M059J (cell line): ENCODE measurements at places on chromosomes 1 and 21. TPM values are rescaled to one million over a fixed set of nuclear protein-coding genes. Genes with fewer than 3 reads are reported as not detected.

Gene CHAF1B
- 14.4 and 21.4 TPM in 2 replicates for total RNA-seq

Gene NCAM2
- total RNA-seq: 2.4 and 3.1 TPM in 2 replicates

Gene NTRK1
- not detected in 2 replicates for total RNA-seq

Gene PTGS2
- 29.4 and 29.9 TPM in 2 replicates for total RNA-seq

Gene PGLYRP3
- total RNA-seq: not detected in 2 replicates

Gene CAP1
- total RNA-seq: 371 and 481 TPM in 2 replicates

Gene KRTAP20-4
- not detected in 2 replicates for total RNA-seq

Gene MSH4
- total RNA-seq: not detected in 2 replicates

Gene FMO1
- not detected in 2 replicates for total RNA-seq

Gene CAMK2N1
- total RNA-seq: 5.2 and 7.2 TPM in 2 replicates

Gene SLC30A2
- 0.52 and 1.8 TPM in 2 replicates for total RNA-seq

Gene ZNF695
- 2.5 and 8.9 TPM in 2 replicates for total RNA-seq

DNA sequence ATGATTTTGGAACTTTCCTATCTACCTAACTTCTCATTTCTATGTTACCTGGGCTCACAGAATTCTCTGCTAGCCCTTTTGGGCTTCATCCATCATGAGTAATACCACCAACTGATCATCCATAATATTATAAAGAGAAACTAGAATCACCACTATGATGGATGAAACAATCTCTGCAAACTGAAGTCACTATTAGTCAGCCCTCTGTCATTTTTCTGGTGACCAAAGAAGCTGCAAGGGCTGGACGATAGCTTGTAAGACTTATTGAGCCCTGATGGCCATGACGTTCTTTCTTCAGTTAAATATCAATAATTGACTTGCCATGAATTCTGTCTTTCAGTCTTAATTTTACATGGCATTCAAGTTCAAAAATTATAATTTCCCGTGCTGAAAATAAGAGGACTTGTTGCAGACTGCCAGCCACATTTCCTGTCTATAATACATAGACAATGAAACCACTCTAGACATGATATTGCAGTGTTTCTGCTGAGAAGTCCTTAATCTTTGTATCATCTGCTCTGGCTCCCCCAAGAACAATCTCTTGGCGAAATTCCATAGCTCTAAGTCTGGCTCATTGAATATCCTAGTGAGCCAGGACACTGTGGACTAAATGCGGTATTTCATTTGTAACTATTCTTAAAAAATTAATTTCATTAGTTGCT is 655.0 kb upstream of the CAMK1G start:
- DNase-seq: peak; percentile 54

DNA sequence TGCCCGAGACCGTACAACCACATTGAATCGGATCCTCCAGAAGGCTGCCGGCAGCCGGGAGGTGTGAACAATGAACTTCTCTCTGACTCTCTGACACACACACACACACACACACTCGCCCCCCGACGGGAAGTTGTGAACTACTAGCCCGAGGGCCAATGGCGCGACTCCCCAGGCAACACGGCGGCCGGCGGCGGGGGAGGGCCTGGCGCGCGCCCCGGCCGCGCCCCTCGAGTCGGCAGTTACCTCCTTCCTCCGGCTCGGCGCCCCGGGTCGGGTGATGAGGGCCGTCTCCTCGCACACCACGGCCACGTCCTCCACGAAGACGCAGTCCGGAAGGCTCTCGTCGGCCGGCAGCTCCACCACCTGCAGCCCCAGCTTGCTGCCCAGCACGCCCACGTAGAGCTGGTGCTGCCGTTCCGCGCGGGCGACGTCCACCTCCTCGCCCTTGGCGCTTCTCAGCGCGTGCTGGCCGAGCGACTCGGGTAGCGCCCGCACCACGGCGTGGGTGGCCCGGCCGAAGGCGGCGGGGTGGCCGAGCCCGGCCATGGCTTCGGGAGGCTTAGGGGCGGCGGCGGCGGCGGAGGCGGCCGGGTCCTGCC is 361 bp downstream of the DDAH1 start:
- DNase-seq: peak; percentile 86

DNA sequence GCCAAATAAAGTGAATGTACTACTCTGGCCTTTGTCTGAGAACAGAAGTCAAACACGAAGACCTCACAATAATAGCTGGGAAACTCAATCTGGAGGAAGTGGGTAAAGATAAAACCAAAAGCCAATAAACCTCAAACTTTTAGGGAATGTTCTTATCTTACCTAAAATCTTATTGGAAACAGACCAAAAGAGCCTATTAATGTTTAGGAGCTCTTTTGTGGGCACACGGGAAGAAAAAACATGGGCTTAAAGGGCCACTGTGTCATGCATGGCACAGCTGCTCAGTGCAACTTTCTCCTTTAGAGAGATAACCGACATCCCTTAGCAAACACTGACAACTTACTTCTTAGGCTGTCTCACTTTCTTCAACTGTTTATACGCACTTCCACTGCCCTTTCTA is 16.1 kb downstream of the EIF2B3 start:
- peak; percentile 96 for DNase-seq

DNA sequence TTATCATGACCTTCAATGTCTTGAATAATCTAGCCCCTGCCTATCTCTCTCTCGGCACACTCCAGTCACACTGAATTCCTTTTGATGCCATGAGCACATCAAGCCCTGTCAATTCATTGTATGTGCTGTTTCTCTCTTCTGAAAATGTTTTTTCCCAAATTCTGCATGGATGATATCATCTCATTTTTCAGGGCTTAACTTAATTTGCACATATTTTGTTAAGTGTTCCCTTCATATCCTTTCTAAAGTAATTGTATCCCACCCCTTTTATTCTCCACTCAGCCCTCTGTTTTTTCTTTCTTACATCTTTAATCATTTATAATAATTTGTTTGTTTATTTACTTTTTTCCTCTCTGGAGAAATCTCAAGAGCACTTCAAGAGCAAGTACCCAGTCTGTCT is 149.9 kb downstream of the ZNF326 start:
- DNase-seq: no peak

GRCh38 chr1:31382379-31382989 is 9.6 kb upstream of the FABP3 start:
- DNase-seq: no peak

- peak; percentile 85 for DNase-seq
Measured at GRCh38 chr1:114093624-114094362, 59.9 kb downstream of the SYT6 start.

GRCh38 chr1:62621907-62622306 is 24.6 kb downstream of the ANGPTL3 start:
- DNase-seq: peak; percentile 86

- DNase-seq: no peak
Measured at GRCh38 chr1:155636397-155637153, 26.6 kb downstream of the MSTO1 start.

- DNase-seq: peak; percentile 68
Measured at GRCh38 chr1:247386687-247387086, 29.3 kb upstream of the NLRP3 start.

DNA sequence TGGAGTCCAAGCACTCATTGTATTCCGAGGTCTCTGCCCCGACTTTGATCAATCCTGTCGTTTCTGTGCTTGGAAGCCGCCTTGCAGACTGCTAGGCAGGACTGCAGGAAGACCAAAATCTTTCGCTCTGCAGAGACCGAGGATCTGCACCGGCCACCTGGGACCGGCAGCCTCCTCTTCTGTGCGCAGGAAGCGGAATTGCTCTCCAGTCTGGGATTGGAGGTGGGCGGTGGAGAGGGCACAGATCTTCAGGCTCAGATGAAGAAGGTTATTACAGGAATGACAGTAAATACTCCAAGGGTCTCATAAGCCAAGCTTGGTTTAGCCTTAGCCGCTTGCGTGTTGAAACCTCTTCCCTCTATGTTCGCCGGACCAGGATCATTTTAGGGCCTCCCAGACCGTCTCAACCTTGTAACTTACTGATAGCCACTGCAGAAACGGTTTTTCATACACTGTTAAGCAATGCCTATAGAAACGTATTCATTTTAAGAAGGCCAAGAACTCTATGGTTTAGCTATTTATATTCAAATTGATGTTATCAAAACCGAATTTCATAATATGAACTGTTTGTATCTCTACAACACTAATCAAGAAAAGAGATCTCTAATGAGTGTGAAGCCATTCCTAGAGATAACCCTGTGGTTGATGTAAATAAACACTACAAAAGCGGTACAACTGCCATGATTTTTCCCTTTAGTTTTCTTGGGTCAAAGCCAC is 1.1 kb downstream of the MIA3 start:
- peak; percentile 36 for DNase-seq

GRCh38 chr1:8698937-8699447 is 118.4 kb downstream of the RERE start:
- DNase-seq: no peak

DNA sequence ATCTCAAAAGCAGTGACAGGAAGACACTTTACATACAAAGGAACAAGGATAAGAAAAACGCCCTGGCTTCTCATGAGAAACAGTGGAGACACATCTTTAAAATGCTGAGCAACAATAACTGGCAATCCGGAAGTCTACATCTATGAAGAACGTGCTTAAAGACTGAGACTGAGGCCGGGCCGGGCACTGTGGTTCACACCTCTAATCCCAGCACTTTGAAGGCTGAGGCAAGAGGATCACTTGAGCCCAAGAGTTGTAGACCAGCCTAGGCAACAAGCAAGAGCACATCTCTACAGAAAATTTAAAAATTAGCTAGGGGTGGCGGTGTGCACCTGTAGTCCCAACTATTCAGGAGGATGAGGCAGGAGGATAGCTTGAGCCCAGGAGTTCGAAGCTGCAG is 2.1 kb upstream of the KRTAP12-1 start:
- DNase-seq: no peak

- DNase-seq: peak; percentile 43
Measured at GRCh38 chr1:246155923-246156322, 351.2 kb downstream of the SMYD3 start.

DNA sequence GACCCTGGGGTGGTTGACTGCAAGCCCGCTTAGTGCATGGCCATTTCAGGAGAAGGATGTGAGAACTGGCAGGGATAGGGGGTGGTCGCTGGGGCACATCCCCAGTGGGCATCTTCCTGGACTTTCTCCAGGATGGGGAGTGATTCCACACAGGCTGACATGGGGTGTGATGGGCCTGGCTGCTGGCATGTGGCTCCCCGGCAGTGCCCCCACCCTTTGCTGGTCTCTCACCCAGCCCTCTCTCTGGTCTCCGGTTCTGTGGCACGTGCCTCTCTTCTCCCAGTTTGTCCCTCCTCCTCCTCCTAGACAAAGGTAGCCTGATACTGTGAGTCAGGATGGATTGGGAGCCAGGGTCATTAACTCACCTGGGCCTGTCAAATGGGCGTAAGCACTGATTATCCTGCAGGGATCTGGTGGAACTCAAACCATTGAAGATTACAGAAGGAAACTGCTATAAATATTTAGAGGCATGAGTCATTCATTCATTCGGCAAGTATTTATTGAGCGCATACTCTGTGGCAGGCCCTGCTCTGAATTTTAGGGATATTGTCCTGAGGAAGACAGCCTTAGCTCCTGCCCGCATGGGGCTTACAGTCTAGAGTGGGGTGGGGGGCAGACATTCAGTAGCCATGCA is 23.6 kb upstream of the EPS8L3 start:
- DNase-seq: peak; percentile 68

- DNase-seq: no peak
Measured at GRCh38 chr1:41394959-41395956, 34.0 kb downstream of the FOXO6 start.

DNA sequence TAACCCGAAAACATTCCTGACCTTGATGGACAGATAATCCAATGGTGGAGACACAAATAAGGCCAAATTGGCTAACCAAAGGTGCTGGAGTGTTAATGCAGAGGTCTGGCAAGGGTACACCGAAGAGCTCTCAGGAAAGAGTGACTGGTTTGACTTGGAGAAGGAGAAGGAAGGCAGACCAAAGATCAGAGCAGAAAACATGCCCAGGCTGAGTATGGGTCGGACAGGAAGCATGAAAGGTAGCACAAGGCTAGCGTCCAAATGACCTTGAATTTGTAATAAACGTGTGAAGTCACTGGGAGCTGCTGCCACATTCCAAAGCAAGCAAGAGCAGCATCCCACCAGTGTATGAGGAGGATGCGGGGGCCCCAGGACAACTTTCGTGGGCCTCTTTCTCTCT is 45.7 kb downstream of the APP start:
- DNase-seq: no peak

DNA sequence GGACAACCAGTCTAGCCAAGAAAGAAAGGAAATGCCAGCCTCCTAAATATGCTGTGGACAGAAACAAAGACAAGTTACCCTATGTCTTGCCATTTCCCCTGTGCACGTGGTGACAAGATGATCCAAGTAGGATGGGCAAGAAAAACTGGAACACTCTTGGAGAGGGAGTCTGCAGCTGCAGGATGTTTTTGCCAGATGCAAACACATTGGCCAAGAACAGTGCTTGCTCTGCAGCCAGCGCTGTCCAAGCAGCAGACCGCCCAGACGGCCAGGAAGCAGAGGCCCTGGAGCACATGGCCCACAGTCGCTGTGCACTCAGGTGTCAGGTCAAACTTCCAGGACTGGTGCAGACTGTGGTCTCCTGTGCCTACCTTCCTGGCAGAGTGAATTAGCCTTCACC is 189.3 kb downstream of the SLC35F3 start:
- DNase-seq: no peak

- DNase-seq: peak; percentile 29
Measured at GRCh38 chr21:15063081-15063813, 1.6 kb downstream of the NRIP1 start.

DNA sequence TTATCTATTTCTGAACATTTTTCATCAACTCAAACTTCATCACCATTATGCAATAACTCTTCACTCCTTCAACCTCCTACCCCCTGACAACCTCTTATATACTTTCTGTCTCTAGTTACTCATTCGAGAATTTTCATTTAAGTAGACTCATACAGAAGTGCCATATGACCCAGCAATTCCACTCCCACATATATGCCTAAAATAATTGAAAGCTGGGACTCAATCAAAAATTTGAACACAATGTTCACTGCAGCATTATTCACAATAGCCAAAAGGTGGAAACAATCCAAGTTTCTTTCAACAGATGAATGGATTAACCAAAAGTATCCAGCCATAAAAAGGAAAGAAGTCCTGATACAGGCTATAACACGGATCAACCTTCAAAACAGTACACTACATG is 24.1 kb downstream of the COL11A1 start:
- DNase-seq: no peak
